ENCODE measurements at places on chromosomes 3 and 15.

DNA sequence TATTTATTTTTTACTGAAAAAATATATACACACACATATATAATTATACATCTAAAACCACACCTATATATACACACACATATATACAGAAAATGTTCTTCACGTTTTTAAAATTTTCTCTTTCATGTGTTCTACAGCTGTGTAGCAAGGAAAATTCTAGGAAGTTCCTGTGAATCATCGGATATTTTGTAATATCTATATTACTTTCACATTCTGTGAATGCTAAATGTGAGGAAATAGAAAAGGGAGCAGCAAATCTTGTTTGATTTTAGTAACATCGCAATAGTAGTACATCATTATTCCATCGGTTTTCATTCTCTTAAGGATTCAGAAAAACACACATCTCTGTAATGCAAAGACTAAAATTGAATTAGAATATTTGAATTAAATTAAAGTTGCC lies 836.8 kb upstream of the NECTIN3 start:
- H3K4me1 ChIP-seq: no peaks in the 10 kb centered on the region
- DNase-seq: no peak
- H3K4me3 ChIP-seq: no peak overlapping the region
- H3K27ac ChIP-seq: no peak overlapping the region

GRCh38 chr3:148727231-148727630 lies 29.5 kb downstream of the AGTR1 start:
- DNase-seq: peak; percentile 20
- H3K4me3 ChIP-seq: no peak overlapping the region
- no peak overlapping the region for H3K27ac ChIP-seq

- peaks cover 49% of the 10 kb centered on the region for H3K4me1 ChIP-seq
- peaks cover 7% of the 10 kb centered on the region for H3K36me3 ChIP-seq
- H3K27me3 ChIP-seq: no peaks in the 10 kb centered on the region
- H3K27ac ChIP-seq: peak overlapping the region; percentile 64
- H3K4me3 ChIP-seq: peak overlapping the region; percentile 39
- DNase-seq: no peak
These were observed 522 bp upstream of the GXYLT2 start for GRCh38 chr3:72887343-72887704.

GRCh38 chr15:53307952-53308624 lies 451.4 kb downstream of the WDR72 start:
- H3K4me1 ChIP-seq: no peaks in the 10 kb centered on the region
- H3K36me3 ChIP-seq: no peaks in the 10 kb centered on the region
- H3K27ac ChIP-seq: no peak overlapping the region
- H3K4me3 ChIP-seq: no peak overlapping the region

DNA sequence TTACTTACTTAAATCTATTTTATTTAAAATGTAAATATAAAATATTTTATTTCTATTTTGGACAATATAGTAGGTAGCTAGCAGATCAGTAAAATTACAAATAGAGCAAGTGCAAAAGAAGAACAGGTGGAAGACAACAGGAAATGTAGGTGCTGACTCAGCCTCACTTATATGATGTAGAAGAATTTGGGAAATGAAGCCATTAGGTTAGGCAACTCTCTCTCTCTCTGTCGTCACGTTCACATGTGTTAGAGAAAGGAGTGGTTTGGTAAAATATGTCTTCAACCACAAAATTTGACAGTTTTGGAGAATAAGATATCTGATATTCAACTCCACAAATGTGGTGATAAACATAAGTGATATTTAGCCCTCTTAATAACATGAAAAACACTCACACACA lies 532.5 kb upstream of the KCNMB2 start:
- no peaks in the 10 kb centered on the region for H3K36me3 ChIP-seq
- DNase-seq: no peak
- no peak overlapping the region for H3K4me3 ChIP-seq
- H3K4me1 ChIP-seq: peaks cover 17% of the 10 kb centered on the region
- H3K27ac ChIP-seq: no peak overlapping the region

GRCh38 chr3:19662486-19662885 lies 271.5 kb downstream of the EFHB start:
- no peak overlapping the region for H3K4me3 ChIP-seq
- no peak overlapping the region for H3K27ac ChIP-seq
- H3K36me3 ChIP-seq: no peaks in the 10 kb centered on the region

DNA sequence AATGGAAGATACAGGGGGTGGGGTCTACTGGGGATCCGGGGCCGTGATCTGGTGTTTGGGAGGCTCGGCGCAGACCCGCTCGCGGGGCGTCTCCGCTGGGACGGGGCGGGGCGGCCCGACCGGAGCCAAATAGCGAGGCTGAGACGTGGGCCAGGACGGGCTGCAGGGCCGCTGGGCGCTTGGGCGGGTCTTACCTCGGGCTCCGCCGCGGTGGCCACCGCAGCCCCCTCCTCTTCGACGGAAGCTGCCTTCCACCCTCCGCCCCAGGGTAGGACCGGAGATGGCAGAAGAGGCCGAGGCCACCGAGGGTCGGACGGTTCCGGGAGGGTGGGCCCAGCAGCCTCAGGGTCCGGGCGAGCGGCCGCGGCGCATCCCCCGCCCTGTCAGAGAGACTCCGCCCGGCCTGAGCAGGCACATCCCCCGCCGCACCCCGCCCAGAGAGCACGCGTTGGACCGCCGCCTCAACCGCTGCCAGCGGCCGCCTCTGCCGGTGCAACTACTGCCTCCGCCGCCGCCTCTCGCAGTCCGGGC lies 399 bp downstream of the MYO9A start:
- DNase-seq: peak; percentile 58
- H3K27ac ChIP-seq: peak overlapping the region; percentile 65
- H3K27me3 ChIP-seq: no peaks in the 10 kb centered on the region
- H3K4me1 ChIP-seq: peaks cover 31% of the 10 kb centered on the region
- no peaks in the 10 kb centered on the region for H3K36me3 ChIP-seq
- peak overlapping the region; percentile 73 for H3K4me3 ChIP-seq

- no peaks in the 10 kb centered on the region for H3K27me3 ChIP-seq
- no peaks in the 10 kb centered on the region for H3K36me3 ChIP-seq
- H3K4me3 ChIP-seq: no peak overlapping the region
- no peak for DNase-seq
These were observed 234.7 kb upstream of the ZPLD1 start for GRCh38 chr3:102200126-102200525.

- H3K36me3 ChIP-seq: no peaks in the 10 kb centered on the region
- H3K4me1 ChIP-seq: no peaks in the 10 kb centered on the region
- DNase-seq: no peak
- H3K27ac ChIP-seq: no peak overlapping the region
These were observed 65.0 kb upstream of the SLC6A1 start for GRCh38 chr3:10927551-10927950.

GRCh38 chr3:23389686-23390085 lies 186.6 kb downstream of the UBE2E2 start:
- DNase-seq: no peak
- no peak overlapping the region for H3K27ac ChIP-seq
- no peak overlapping the region for H3K4me3 ChIP-seq

DNA sequence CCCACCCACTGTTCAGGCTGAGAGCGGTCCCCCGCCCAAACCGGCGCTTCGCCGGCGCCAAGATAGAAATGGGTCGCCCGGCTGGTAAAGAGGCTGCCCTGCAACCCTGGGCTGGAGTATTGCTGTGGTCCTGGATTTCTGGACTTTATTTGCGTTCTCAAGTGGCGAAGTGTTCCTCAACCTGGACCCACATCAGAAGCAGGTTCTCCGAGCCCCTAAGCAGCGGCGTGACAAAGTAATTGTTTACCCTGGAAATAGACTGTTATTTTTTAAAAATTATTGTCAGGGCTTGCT lies 481 bp upstream of the DYNC1LI1 start:
- peak overlapping the region; percentile 77 for H3K4me3 ChIP-seq

DNA sequence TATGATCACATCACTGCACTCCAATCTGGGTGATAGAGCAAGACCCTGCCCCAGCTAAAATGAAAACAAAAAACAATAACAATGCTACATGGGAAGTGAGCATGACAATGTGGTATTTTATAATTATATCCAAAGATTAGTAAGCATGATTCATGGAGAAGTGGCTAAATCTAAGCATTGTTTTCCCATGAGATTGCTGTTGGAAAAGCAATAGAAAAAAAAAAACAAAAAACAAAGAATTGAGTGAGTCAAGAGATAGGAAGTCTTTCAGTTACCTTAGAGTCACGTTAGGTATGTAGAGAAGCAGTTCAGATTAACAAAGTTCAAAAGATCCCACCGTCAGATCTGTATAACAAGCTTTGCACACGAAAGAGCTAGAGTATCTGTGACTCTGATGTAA lies 210.3 kb upstream of the CNTN6 start:
- peaks cover 21% of the 10 kb centered on the region for H3K4me1 ChIP-seq
- no peak overlapping the region for H3K4me3 ChIP-seq
- DNase-seq: no peak
- no peak overlapping the region for H3K27ac ChIP-seq
- H3K36me3 ChIP-seq: no peaks in the 10 kb centered on the region
- no peaks in the 10 kb centered on the region for H3K27me3 ChIP-seq

- no peak for DNase-seq
- H3K4me3 ChIP-seq: no peak overlapping the region
- no peak overlapping the region for H3K27ac ChIP-seq
These were observed 2.1 kb downstream of the GRM2 start for GRCh38 chr3:51709004-51709420.

GRCh38 chr15:66657185-66658020 lies 44.6 kb upstream of the SMAD6 start:
- H3K4me3 ChIP-seq: no peak overlapping the region
- DNase-seq: no peak
- H3K4me1 ChIP-seq: no peaks in the 10 kb centered on the region
- H3K27me3 ChIP-seq: no peaks in the 10 kb centered on the region
- H3K27ac ChIP-seq: no peak overlapping the region

DNA sequence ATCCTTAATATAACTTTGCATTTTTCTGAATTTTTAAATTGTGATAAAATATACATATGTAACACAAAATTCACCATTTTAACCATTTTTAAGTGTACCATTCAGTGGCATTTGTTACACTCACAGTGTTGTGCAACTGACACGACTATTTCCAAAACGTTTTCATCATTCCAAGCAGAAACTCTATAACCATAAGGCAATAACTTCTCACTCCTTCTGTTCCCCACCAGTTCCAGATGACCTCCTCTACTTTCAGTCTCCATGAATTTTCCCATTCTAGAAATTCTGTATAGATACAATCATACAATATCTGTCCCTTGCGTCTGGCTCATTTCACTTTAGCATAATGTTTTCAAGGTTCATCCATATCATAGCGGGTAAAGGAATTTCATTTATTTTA lies 223.5 kb upstream of the TTC14 start:
- H3K36me3 ChIP-seq: no peaks in the 10 kb centered on the region
- no peaks in the 10 kb centered on the region for H3K4me1 ChIP-seq
- no peaks in the 10 kb centered on the region for H3K27me3 ChIP-seq
- no peak overlapping the region for H3K4me3 ChIP-seq

DNA sequence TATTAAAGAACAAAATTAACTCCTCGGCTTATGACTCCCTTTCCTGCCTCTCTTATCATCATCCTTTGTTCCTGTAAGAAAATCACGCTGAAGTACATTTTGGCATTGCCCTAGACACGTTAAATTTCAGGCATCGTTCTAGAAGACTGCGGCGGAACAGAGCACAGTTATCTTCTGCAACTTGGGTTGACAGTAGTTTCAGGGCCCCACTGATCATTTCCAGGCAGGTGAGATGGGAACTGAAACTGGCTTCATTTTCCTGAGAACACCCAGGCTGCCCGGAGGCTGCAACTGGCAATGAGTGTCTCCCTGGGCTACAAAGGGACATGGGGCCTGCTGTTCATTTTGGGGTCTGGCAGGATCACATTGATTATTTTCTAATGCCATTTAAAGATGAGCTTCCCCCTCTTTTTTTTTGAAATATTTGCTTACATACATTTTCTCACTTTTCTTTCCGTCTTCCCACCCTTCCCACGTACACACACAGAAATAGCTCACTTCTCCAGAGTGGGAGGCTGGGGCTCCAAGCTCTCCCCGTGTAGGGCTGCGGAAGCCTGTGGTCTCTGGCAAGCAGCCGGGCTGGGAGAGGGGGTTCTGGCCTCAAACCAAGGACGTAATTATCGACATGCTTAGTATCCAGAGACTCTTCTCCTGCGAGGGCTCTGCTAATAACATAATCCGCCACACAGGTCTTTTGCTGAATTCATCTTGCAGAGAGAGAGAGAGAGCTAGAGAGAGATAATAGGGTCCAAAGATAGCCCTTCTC lies 267.4 kb downstream of the ABHD5 start:
- H3K27ac ChIP-seq: no peak overlapping the region
- H3K4me1 ChIP-seq: no peaks in the 10 kb centered on the region

- H3K4me1 ChIP-seq: no peaks in the 10 kb centered on the region
- H3K36me3 ChIP-seq: no peaks in the 10 kb centered on the region
- no peak for DNase-seq
- no peaks in the 10 kb centered on the region for H3K27me3 ChIP-seq
- H3K4me3 ChIP-seq: no peak overlapping the region
- H3K27ac ChIP-seq: no peak overlapping the region
These were observed 37.5 kb upstream of the SLITRK3 start for GRCh38 chr3:165233501-165234195.

- no peak overlapping the region for H3K27ac ChIP-seq
- no peak for DNase-seq
- no peaks in the 10 kb centered on the region for H3K4me1 ChIP-seq
- H3K36me3 ChIP-seq: no peaks in the 10 kb centered on the region
These were observed 84.9 kb upstream of the ACP3 start for GRCh38 chr3:132232231-132232792.

GRCh38 chr15:99989095-99989494 lies 255.9 kb upstream of the LYSMD4 start:
- no peak overlapping the region for H3K27ac ChIP-seq
- no peaks in the 10 kb centered on the region for H3K27me3 ChIP-seq
- no peak overlapping the region for H3K4me3 ChIP-seq
- no peak for DNase-seq
- H3K4me1 ChIP-seq: no peaks in the 10 kb centered on the region
- H3K36me3 ChIP-seq: peaks cover 94% of the 10 kb centered on the region

- DNase-seq: peak; percentile 45
- no peak overlapping the region for H3K4me3 ChIP-seq
- H3K4me1 ChIP-seq: no peaks in the 10 kb centered on the region
- H3K27ac ChIP-seq: no peak overlapping the region
- H3K27me3 ChIP-seq: no peaks in the 10 kb centered on the region
These were observed 34.8 kb upstream of the CTSH start for GRCh38 chr15:78979456-78980320.

GRCh38 chr3:56424336-56424735 lies 43.9 kb downstream of the ERC2 start:
- no peaks in the 10 kb centered on the region for H3K36me3 ChIP-seq
- H3K27ac ChIP-seq: no peak overlapping the region
- no peaks in the 10 kb centered on the region for H3K4me1 ChIP-seq
- peaks cover 17% of the 10 kb centered on the region for H3K27me3 ChIP-seq

- no peak overlapping the region for H3K27ac ChIP-seq
- no peaks in the 10 kb centered on the region for H3K27me3 ChIP-seq
- DNase-seq: no peak
- no peaks in the 10 kb centered on the region for H3K36me3 ChIP-seq
- H3K4me3 ChIP-seq: no peak overlapping the region
- H3K4me1 ChIP-seq: peaks cover 9% of the 10 kb centered on the region
These were observed 5.1 kb upstream of the VPS18 start for GRCh38 chr15:40889112-40889511.

DNA sequence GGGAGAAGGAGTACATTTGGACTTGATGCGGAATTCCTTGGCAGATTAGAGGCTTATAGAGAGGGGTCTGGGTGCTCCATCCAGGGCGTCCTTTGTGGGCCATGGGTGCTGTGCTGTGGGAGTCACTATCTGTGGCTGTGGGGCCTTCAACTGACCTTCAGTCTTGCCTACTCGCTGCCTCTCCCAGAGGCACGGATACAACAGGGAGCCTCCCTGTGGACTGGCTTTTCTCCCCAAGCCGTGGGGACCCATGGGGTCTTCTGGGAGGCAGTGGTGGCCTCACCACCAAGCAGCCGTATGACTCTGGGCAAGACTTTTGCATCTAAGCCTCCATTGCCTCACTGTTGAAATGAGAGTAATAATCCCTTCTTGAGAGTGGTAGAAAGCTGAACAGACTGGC lies 83.9 kb downstream of the PDCD6IP start:
- no peak overlapping the region for H3K4me3 ChIP-seq
- H3K4me1 ChIP-seq: peaks cover 16% of the 10 kb centered on the region
- H3K27ac ChIP-seq: no peak overlapping the region
- no peak for DNase-seq
- H3K27me3 ChIP-seq: no peaks in the 10 kb centered on the region
